GM23248 (cell line): ENCODE measurements at places on chromosomes 16 and 17.
A peak's percentile ranks its signal among the peaks of the same experiment; 100 is the strongest.

DNA sequence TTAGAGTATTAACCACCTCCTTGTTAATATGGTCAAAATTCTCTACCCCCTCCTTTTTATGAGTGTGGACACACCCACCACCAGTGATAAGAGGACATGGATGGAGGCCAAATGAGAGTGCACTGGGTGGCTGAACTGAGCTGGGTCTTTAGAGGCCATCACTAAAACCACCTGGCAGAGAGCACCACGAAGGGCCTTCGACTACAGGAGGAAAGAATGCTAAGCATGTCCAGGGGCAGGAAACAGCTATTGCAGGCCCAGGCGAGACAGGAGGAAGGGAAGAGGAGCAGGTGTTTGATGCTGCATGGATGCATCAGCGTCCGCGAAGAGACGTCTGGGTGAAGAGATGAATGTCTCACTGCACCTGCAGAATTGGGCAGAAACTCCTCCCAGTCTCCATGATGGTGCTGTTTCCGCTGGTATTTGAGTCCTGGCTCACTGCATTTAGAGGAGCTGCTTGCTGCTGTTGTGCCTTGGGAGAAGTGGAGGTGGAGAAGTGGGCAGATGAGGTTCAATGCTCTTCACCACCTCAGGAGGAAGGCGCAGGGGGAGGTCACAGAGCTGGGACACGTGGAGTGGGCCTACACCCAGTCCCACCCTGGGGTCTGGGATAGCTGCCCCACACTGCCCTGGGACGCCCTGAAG lies 33.2 kb downstream of the SPHK1 start:
- DNase-seq, result no peak

DNA sequence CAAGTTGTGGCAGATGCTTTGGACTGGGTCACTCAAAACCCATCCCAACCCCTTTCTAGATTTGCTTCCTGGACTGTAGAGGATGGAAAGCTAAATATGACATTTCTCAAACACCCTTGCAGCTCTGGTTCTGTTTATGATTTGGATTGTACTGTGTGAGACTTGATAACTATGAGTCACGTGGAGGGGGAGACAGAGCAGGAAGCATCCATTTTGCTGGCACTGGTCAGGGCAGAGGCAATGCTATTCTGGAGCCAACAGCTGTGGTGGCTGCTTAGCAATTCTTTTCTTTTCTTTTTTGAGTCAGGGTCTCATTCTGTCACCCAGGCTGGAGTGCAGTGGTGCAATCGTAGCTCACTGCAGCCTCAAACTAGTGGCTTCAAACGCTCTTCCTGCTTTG lies 13.6 kb upstream of the TERF2 start:
- peak; percentile 62 for DNase-seq

- DNase-seq, result no peak
Measured at GRCh38 chr16:70508752-70509151, 14.6 kb downstream of the COG4 start.

- DNase-seq, result peak; percentile 83
Measured at GRCh38 chr17:1108765-1109605, 70.8 kb downstream of the ABR start.

- DNase-seq, result no peak
Measured at GRCh38 chr17:67746704-67747571, 29.2 kb downstream of the NOL11 start.

- DNase-seq, result no peak
Measured at GRCh38 chr16:73482310-73482709, 434.4 kb upstream of the ZFHX3 start.

DNA sequence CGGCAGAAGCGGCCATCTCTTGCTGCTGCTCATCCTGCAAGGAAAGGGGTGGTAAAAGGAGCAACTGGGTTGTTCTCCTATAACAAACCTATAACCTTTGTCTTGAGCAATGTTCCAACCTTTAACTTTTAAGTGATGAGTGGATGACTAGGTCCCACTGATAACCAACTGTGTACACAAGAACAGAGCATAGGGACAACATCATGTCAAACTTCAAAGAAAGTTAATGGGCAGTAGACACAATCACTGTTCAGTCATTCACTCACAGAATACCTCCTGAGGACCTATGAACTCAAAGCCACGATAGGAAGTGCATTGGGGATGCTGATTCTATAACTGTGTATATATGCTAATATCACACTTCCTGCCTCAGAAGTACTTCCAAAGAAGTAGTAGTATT lies 21.6 kb downstream of the CFAP97D1 start:
- no peak for DNase-seq

DNA sequence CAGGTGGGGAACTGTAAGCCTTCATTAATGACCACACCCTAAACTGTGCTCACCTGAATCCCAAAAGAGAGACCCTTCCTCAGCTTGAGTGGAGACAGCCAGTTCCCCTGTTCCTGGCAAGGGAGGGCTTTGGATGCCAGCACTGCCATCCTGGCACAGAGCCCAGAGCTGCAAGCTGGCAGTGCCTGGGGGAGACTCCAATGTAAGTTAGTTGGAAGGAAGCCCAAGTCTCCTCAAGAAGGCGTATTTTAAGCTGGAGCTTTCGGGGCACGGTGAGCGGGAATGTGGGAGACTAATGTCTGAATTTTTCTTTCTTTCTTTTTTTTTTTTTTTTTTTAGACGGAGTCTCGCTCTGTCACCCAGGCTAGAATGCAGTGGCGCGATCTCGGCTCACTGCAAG lies 4.7 kb downstream of the CDC42EP4 start:
- no peak for DNase-seq

- no peak for DNase-seq
Measured at GRCh38 chr16:90027611-90028010, 8.4 kb upstream of the DBNDD1 start.

DNA sequence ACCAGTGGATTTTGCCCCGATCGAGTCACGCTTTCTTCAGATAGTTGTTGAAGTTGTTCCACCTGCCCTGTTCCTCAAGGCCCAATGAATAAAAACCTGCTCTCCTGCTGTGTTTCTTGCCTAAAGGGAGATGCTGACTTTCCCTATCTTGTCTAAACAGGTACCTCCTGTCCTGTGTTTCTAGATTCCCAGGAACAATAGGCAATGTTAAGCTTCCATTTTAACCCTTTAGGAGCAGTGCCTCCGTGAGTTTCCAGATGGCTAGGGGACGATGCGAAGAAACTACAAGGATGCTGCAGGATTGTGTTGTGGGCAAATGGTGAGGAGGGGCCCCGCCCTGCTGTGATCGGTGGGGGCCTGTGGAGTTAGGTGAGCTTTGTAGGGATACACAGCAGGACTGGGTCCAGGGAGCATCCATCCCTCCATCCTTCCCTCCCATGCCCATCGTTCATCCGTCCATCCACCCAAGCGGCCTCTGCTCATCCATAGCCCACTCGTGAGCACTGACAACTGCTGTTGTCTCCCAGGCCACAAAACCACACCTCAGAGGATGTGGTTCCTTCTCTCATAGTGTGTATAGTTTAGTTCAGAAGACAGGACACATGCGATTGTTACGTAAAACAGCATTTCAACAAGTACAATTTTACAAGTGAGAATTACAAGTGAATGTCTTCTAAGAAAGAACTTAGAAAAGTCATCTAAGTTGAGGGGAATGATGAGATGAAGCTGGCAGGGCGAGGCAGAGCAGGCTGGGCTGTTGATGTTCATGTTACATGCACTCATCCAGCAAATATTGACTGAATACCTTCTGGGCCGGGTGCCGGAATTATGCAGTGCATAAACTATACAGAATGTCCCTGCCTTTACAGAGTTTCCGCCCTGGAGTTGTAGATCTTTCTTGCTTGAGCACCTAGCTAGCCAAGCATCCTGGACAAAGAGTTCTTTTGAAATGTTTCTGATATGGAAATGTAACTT lies 5.2 kb downstream of the ARSG start:
- DNase-seq, result peak; percentile 33

DNA sequence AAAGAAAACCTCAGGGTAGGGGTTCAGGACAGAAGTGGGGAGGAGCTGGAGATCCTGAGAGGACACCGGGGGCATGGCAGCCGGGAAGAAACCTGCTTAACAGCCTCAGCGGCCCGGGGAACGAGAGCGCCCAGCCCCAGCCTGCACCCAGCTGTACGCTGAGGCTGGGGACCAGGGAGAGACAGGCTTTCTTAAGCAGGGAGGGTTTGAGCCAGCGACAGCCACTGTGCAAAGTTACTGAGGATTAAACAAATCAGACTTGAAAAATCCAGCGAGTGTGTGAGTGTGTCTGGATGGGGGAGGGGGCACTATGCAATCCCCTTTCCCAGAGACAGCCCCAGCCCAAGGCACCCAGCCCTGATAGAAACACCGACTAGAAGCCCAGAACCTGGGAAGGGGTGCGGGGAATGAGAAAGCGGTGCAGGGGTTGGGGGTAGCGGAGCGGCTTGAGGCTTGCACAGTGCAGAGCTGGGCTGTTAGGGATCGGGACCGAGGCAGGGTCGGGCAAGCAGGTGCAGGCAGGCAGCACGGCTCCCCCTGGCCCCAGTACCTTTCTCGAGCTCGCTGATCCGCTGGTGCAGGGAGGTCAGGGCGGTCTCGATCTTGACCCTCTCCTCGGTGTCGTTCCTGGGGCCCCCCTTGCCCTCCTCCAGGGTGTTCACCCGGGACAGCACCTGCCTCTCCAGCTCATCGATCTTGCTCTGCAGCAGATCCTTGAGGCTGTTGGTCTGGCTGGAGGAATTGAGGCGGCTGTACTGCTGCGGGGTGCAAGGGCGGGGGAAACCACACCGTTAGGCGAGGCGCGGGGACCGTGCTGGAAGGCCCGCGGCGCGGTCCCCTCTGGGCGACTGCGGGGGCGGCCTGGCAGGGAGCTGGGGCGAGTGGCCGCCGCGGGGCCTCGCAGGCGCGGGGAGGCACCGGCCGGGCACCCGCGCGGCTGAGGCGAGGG lies 1.2 kb downstream of the NPTX1 start:
- peak; percentile 20 for DNase-seq

- peak; percentile 78 for DNase-seq
Measured at GRCh38 chr17:62064791-62065563, at the start of gene MED13. Gene MED13 (minus strand): TSS chr17:62065278. CDS start chr17:62065205, 73 bp downstream.

GRCh38 chr17:28339431-28339830 lies 3.9 kb downstream of the TNFAIP1 start:
- DNase-seq, result no peak

DNA sequence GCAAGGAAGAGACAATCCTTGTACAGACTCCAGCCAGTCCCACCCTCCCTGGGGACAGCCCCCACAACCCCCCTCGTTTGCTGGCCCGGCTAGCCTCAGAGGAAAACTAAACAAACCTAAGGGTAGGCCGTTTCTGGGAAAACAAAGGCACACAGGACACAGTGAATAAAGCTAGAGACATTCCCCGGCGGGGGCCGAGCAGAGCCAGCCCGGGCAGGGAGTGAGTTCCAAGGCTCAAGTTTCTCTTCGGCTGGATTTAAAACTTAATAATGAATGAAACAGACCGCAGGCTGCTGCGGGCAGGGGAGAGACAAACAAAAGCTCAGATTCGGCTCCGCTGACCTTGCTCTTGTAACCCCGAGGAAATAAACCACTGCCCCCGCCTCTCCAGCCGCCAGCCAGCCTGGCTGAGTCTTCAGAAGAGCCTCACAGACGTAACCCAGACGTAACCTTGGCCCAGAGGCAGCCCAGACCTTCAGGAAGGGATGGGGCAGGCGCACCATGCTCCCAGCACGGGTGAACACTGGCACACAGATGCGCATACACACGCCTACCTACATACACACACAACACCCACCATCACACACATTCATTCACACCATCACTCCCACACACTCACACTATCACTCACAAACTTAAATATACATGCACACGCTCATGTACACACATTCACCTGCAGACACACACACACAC lies 216.0 kb downstream of the ZNF423 start:
- no peak for DNase-seq

GRCh38 chr17:63116228-63116627 lies 150.2 kb downstream of the TANC2 start:
- DNase-seq, result no peak

GRCh38 chr17:53353919-53354351 lies 468.8 kb upstream of the KIF2B start:
- no peak for DNase-seq

- DNase-seq, result no peak
Measured at GRCh38 chr17:34319039-34319483, at the start of gene CCL8. Gene CCL8 (plus strand): TSS chr17:34319435. CDS start chr17:34319502, 67 bp downstream.

GRCh38 chr16:85413691-85414663 lies 199.1 kb upstream of the GSE1 start:
- DNase-seq, result no peak

GRCh38 chr16:59597269-59597668 lies 863.2 kb upstream of the GOT2 start:
- DNase-seq, result no peak

DNA sequence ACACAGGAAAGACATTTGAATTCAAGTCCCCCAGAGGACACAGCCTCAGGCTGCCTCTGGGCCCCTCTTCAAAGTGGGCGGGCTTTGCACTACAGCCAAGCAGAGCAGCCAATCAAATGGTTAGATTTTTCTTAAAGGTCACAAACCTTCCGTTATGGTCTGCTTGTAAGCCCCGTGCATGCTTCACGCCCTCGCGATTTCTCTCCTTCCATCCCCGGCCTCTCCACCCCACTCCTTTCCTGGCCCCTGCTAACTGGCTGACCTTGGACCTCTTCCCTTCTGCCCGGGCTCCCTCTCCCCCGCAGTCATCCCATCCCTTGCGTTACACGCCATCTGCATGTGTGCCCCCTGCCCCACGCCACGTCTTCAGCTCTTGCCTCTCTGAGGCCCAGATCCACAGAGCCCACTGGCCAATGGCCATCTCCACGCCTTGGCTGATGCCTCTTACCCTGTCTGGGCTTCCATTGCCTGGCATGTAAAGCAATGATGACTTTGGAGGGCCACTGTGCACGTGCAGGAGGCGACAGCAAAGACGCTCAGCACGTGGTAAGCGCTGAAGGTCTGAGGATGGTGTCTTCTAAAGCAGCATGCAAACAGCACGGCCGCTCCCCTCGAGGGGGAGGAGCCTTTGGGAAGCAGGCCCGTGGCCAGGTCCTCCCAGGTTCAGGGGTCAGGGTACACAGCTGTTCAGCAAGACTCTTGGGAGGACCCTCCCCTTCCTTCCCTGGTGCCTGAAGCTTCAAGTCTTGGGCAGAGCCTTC lies 86.8 kb downstream of the ZDHHC7 start:
- DNase-seq, result no peak

DNA sequence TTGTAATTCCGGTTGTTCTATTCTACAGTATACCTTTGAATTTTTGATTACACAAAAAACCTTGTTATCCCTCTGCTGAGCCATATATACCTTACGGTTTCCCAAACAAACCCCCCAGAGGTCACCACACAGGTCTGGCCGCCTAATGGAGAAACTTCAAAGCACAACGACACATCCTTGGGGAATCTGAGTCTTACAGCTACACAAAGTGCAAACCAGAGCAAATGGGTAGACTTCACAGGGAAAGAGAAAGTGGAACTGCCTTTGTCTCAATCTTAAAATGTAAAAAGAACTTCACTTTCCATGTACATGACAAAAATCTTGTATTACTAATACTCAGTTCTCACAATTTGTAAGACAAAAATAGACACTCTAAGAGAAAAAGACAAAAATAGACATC lies 2.7 kb downstream of the FBXO31 start:
- DNase-seq, result peak; percentile 64

GRCh38 chr16:5385811-5386210 lies 288.2 kb upstream of the EEF2KMT start:
- no peak for DNase-seq

GRCh38 chr17:82297280-82297713 lies 20.1 kb downstream of the CD7 start:
- peak; percentile 73 for DNase-seq
